Nephron progenitor cell (in vitro differentiated cells): ENCODE measurements at places on chromosomes 5 and 9.
A peak's percentile ranks its signal among the peaks of the same experiment; 100 is the strongest.

- DNase-seq = no peak
Observed at GRCh38 chr5:15796557-15796956, 296.6 kb downstream of the FBXL7 start.

GRCh38 chr5:50440651-50441492, at the start of gene EMB:
TSS of gene EMB (minus strand) at chr5:50441288. CDS start at chr5:50441151, 137 bp downstream.
- peak; percentile 70 for DNase-seq

- DNase-seq = no peak
Observed at GRCh38 chr9:106830527-106831150, 32.3 kb upstream of the ZNF462 start.

- DNase-seq = no peak
Observed at GRCh38 chr9:124278054-124278540, 20.3 kb downstream of the NEK6 start.

- no peak for DNase-seq
Observed at GRCh38 chr5:80480354-80480753, 7.5 kb upstream of the FAM151B start.

DNA sequence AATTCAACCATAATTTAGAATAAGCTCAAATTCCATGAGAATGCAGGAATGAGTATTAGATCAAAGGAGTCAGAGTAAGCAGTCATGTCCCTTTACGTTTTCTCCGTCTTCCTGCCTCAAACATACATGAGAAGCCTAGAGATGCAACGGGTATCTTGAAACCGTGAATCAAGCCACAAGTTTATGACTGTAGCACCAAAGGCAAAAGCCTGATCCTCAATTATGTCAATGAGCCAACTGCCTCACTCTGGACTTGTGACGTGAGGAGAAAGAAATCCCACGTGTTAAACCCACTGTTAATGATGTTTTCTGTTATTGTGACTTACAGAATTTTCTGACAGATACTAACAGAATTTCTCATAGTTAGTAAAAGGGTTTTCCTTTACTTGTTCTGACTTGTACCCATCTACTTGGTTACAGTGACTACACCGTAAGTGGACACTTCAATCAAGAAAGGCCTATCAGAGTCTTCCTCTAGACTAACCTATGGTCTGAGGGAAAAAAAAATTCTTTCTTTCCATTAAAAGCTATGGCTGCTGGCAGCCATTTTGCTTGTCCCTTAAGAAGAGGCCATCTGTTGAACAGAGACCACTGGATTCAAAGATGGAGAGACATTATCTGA, 35.3 kb upstream of the HK3 start:
- no peak for DNase-seq

DNA sequence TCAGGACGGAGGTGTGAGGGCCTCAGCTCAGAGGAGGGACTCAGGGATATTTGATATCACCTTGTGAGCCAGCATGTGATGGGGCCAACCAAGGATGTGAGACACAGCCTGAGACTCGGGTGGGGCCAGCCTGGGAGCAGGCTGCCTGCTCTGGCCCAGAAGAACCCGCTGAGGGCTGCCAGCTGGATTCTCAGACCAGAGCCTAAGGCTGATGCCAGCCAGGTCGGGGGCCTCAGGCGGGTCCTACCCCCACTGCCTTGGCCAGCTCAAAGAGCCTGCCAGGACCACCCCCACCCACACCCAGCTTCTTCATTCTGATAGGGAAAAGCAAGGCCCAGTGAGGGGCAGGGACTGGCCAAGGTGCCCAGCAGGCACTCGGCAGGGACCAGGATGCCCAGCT, 20.3 kb upstream of the DUSP1 start:
- no peak for DNase-seq

- DNase-seq = no peak
Observed at GRCh38 chr5:42301349-42301748, 121.9 kb upstream of the GHR start.

DNA sequence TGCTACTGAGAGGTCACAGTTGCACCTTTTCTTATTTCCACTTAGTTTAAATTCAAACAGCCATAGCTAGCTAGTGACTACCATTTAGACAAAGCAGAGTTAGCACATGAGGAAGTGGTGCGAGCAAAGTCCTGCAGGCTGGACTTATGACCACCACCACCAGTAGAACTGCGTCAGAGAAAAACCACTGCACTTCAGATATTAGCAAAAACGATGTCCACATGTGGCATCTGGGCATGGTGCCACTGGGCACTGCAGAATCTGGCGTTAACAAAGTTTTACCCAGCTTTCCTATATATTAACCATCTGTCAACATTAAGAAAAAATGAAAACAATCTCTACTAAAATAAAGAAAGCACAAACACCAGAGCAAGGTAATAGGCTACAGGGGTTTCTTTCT, 80.1 kb downstream of the SPTLC1 start:
- DNase-seq = no peak

- no peak for DNase-seq
Observed at GRCh38 chr5:2685651-2686272, 65.7 kb downstream of the IRX2 start.

DNA sequence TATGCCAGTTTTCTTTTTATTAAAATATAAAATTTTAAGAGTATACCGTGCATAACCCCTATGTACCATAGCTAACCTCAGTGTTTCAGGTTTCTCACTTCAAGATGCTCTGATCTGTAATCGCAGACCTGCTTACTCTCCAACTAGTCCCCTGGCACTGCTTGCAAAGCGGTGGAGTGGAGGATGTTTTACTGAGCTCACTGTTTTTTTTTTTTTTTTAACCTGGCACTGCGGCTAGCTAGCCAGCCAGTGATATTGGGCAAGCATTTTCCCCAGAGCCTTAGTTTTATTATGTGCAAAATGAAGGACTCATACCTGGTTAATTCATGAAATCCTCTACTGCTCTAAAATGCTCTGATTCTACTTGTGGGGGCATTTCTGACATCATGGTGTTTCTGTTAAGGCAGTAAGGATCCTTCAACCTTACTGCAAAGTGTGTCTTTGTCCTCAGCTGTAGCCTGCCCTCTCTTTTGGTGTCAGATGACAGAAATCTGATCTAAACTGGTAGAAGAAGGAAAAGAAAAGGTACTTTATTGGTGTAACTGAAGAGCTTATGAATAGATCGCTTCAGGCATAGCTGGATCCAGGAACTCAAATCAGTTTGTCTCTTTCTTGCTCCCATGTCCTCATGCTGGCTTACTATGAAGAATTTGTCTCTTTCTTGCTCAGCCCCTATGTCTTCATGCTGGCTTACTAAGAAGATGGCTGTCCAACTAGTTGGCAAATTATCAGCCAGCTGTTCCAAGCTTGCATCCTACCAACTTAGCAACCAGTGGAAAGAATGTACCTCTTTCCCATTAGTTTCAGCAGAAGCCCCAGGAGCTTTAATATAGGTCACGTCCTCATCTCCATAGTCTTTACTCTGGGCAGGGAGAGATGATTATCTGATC, 59.8 kb downstream of the DOCK2 start:
- DNase-seq = no peak

DNA sequence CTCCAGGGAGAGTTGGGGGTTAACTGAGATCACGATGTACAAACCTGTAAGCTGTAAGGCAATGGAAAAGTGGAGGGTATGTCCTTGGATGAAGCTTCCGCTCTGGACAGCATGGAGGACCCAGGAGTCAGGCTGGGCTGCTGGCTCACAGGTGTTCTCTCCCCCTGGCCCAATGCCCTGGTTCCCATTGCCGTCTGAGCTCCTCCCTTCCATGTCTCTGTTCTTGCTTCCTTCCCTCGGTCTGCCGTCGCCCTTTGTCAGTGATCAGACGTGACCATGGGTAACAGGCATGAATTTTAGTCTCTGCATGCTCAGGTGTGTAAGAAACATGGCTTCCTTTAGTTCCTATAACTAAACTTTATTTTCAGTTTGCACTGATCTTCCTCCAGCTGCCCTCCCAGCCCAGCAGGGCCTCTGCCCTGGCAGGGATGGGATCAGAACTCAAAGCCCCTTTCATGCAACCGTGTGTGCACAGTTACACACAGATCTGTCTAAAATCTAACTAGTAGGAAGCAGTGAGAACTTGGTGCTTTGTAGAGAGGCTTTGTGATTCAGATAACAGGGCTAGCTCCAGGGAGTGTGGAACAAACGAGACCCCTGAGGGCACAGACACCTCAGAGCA, 51.7 kb upstream of the KCNMB1 start:
- no peak for DNase-seq

DNA sequence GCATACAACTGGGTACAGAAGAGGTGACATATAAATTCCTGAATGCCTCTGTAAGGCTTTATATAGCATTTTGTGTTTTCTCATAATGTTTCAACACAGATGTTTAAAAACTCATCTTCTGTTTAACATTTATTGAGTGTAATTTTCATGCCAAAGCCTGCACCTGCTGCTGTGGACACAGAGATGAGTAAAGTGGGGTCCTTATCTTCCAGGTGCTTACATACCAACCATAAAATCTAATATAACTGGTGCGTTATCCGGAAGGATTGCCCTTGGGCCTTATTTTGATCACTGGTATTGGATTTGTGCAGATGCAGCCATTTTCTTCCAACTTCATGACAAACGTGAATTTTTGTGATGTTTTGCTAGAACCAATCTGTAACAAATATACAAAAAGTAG, 222.3 kb downstream of the DMRT2 start:
- no peak for DNase-seq

DNA sequence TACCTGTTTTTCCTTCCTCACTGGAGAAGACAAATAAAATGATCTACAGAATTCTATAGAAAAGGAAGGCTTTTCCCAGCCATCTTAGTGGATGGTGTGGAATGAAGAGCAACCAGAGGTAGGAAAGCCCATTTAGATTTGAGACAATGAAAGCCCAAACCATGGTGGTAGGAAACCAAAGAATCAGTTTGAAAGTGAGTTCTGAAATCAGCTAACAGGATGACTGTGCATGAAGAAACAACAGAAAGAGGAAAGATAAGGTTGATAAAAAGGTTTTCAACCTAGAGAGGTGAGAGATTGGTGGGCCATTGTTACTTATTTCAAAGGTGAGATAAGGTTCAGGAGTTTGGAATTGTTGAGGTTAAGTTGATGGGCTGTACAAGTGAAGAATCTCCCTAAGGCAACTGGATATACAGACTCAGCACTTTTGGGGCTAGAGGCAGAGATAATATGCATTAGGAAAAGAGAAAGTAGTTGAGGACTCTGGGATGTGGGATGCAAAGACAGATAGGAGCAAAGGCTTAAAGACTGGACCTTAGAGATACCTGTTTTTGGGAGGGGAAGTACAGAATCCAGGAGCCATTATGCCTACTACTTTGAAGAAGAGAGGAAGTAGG, 2.4 kb downstream of the CHMP5 start:
- no peak for DNase-seq

GRCh38 chr5:41087461-41087860, 16.3 kb upstream of the MROH2B start:
- DNase-seq = no peak

- DNase-seq = peak; percentile 3
Observed at GRCh38 chr5:82641331-82642003, 363.3 kb upstream of the RPS23 start.

- DNase-seq = no peak
Observed at GRCh38 chr9:459491-460444, 245.1 kb downstream of the DOCK8 start.

GRCh38 chr5:87015901-87016300, 251.8 kb upstream of the RASA1 start:
- DNase-seq = no peak

DNA sequence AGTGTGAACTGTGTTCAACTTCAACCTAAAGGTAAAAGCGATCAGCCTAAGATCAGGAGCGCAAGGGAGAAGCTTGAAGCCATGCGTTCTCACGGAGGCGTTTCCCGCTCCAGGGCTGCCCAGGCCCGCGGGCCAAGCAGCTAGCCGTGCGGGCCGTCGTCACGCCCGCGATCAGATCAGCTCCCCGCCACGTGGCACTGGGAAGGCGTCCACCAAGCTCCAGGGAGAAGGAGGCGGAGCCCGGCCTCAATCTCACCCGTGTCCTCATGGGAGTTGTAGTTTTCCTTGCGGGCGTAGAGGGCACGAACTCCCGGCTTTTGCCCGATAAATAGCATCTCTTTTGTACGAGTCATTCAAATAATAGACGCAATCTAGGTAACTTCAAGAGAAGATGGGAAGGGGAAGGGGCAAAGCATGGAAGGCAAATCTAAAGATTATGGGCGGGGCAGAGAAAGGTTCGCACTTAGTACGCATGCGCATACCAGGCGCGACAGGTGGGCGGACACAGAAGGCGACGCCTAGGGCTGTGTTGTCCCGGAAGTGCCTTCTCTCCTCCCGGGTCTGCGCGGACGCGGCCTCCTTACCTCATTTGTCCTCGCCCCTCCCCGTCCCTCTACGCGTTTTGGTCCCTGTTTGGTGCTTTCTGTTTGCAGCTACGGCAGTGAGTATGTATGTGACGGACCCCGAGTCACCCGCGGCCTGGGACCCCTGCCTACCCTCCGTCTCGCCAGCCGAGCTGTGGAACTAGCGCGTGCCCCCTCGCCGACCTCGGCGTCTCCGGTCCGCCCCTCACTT, 40.8 kb upstream of the ZCCHC7 start:
- peak; percentile 85 for DNase-seq

DNA sequence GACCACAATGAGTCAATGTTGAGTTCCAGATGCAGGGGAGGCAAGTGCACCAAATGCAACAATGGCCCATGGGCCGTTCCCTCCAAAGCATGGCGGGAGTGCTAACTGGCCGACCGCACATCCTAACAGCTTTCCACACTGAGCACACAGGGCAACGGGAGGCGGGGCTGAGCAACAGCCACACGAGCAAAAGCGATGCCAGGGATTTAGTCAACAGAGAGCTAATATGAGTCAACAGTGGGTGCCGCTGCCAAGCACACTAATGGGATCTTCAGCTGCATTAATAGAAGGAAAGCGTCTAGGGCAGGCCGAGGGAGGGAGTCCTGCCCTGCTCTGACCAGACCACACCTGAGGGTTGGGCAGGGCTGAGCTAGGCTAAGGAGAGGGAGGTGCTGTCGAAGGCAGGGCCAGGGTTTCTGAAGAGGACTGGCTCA, 4.6 kb downstream of the EPB41L4B start:
- no peak for DNase-seq

DNA sequence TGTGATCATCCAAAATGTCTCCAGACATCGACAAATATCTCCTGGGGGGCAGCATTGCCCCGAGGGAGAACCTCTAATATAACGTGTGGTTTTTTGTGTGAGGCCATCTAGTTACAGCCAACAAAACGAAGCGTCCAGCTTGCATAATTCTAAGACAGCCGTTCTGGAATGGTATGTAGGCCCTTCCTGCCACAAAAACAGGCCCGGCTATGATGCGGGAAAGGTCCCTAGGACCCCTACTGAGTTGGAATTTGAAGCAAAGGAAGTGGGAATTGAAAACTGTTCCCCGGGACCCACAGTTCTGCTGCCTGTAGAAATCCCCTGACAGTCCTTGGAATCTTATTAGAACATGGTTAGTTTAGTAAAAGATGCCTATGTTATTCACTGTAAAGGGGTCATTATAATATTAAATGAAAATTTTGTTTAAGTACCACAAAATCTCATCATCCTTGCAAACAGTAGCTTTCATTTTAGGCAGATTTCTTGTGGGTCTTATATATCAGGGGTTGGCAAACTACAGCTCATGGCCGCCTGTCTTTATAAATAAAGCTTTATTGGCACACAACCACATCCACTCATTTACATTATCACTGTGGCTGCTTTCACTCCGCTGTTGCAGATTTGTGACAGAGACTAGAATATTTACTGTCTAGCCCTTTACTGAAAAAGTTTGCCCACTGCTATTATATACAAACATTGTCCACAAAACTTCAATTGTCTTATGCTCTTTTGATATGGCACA, 70.7 kb downstream of the MSX2 start:
- DNase-seq = no peak
